ENCODE measurements at places on chromosomes 1 and 21.

DNA sequence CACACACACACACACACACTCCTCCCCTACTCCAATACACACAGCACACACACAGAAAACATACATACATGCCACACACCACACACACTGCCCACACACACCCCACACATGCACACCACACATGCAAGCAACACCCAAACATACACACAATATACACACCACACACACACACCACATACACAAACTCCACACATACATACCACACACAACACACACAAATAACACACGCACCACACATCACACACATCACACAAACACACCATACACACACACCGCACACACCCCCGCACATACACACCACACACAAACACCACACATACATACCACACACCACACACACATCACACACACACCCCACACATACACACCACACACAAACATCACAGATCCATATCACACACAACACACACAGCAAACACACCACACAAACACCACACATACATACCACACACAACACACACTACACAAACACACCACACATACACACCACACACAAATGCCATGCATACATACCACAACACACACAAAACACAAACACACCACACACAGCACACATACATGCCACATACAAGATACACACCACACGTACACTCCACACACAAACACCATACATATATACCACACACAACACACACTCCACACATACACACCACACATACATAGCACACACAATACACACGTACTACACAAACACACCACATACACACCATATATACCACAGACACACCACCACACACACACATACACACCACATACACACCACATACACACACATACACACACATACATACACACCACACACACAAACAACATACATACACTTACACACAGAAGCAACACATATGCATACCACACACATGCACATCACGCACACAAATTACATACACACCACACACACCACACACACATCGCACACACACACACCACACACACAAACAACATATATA lies 932 bp upstream of the RAB7B start:
- no peak for DNase-seq

GRCh38 chr21:29342363-29342957 lies 43.7 kb downstream of the BACH1 start:
- no peak for DNase-seq

DNA sequence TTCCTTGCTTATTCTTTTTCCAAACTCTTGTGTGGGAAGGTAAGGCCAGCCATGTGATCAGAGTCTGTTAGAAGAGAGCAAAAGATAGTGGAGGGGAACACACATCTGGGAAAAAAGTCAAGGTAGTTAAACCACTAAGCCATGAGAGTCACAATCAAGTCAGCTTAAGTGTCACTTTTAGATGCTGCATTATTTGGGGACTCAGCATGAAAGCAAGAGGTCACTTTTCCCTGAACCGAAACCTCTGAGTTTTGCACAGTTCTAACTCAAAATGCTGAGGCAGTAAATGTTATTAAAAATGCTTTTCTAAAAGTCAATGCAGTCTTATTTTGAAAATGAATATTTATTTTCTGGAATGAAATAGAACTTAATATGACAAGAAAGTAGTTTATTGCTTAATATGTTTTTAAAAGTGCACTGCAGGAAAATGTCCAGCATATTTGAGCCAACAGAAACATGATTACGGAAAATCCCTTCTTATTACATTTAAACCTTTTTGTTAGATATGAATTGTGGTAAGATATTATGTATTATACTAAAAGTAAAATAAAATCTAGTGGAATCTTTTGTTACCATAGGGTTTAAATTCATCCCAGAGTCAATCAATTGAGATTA lies 69.3 kb downstream of the RBM11 start:
- no peak for DNase-seq

DNA sequence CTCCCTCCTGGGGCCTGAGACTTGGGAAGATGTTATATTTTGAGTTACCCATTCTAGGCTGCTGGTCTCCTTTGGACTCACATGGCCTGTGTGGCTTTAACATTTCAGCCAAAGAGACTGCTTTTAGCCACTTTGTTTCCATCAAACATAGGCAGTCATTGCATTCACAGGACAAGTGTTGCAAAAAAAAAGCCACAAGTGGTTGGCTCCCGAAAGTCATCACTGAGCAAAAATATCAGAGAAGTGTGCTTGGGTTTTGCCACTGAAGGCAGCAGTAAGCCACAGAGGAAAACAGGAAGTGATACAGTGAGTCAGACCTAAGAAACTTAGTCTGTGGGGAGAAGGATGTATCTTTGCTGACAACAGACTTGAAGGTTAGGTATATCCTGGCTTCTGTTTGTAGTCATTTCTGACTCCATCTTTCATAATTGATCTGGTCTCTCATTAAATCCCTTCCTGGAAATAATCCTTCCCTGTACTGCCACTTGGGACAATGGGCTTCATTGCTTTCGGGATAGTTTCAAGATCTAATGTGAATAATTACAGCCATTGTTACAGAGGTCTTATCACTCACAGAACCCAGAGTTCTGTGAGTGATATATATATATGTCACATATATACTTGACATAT lies 80.9 kb downstream of the COLGALT2 start:
- no peak for DNase-seq

DNA sequence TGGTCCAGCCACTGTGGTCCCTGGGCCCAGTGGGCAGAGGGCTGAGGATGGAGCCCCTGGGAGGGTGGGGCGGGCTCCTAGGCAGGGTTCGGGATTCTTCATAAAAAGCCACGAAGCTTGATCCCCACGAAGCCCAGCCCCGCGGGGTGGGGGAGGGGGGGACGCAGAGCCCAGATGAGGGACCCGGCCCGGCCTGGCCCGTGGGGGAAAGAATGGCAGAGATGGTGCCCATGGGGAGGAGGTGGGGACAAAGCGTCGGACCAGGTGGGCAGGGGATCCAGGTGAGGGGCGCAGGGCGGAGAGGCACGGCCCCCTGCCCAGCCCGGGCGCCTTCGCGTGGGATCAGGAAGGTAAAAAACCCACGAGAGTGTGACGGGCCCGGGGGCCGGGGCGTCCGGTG lies 6.0 kb upstream of the SMIM12 start:
- no peak for DNase-seq

DNA sequence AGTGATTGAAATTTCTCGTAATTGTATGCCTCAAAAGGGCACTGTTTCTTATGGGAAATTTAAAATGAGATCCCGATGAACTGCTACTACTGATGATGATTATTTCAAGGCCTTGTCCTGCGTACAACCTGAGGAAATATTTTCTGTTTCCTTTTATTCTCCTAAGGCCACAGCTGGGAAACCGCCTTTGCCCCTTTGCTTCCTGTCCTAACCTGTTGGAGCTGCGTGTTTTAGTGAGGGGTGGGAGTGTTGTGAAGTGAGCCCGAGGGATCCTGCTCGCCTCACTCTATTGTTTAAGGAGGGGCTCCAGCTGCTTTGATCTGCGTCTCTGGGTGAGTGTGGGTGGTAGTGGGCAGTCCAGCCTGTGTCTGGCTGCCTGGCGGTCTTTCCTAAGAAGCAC lies 14.4 kb downstream of the LAMC2 start:
- DNase-seq, result no peak

GRCh38 chr1:31637915-31638673 lies 6.6 kb downstream of the PEF1 start:
- no peak for DNase-seq

Measured in right renal pelvis (tissue), 4 donors.